ENCODE measurements at places on chromosomes 6 and 20.

GRCh38 chr6:124993327-124993726 lies 31.1 kb downstream of the RNF217 start:
- peak overlapping the region; percentile 87 for H3K27ac ChIP-seq
- peak overlapping the region; percentile 6 for H3K4me3 ChIP-seq
- no peak for DNase-seq
- peaks cover 53% of the 10 kb centered on the region for H3K4me1 ChIP-seq

DNA sequence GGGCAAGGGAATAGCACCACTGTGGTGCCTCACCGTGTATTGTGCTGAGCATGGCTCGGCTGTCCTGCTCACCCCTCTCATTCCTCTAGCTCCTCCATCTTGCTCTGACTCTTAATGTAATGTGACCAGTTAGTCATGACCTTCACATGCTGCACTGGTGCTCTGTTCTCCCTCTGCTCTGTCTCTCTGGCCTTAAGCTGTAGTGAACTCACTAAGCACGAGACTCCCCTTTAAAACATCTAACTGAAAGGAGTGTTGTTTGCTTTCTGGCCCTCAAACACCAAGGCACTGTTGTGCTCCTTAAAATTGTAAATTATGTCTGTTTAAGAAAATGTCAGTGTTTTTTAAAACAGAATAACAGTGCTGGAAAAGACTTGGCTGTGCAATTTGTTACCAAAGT lies 140.4 kb downstream of the HDGFL1 start:
- DNase-seq: no peak
- H3K27me3 ChIP-seq: no peaks in the 10 kb centered on the region
- peak overlapping the region; percentile 17 for H3K27ac ChIP-seq
- H3K4me1 ChIP-seq: peaks cover 38% of the 10 kb centered on the region
- H3K36me3 ChIP-seq: no peaks in the 10 kb centered on the region

DNA sequence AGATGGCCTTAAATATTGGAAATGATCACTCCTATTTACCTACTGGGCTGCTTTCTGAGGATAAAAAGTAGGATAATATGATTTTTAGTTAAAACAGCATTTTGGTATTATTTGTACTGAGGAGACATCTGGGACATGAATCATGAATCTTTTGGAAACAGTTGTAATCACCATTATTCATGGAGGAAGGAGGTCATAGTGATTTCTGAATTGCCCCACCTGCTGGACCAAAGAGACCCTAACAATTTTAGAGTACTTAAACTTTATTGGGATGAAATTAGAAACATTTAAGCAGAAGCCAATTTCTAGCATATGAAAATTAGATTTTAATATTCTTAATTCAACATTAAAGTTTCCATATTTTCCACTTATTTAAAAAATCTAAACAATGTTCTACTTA lies 108.4 kb upstream of the SIM1 start:
- H3K36me3 ChIP-seq: peaks cover 20% of the 10 kb centered on the region
- no peak overlapping the region for H3K4me3 ChIP-seq
- no peak for DNase-seq
- H3K4me1 ChIP-seq: no peaks in the 10 kb centered on the region
- no peak overlapping the region for H3K27ac ChIP-seq
- no peaks in the 10 kb centered on the region for H3K27me3 ChIP-seq

GRCh38 chr6:84740385-84740784 lies 24.0 kb downstream of the TBX18 start:
- H3K27ac ChIP-seq: no peak overlapping the region
- H3K4me1 ChIP-seq: peaks cover 22% of the 10 kb centered on the region
- peaks cover 13% of the 10 kb centered on the region for H3K36me3 ChIP-seq
- H3K4me3 ChIP-seq: no peak overlapping the region
- peaks cover 3% of the 10 kb centered on the region for H3K27me3 ChIP-seq
- DNase-seq: no peak

GRCh38 chr6:11609324-11610071 lies 71.9 kb downstream of the TMEM170B start:
- H3K4me3 ChIP-seq: no peak overlapping the region
- H3K27me3 ChIP-seq: no peaks in the 10 kb centered on the region
- no peaks in the 10 kb centered on the region for H3K36me3 ChIP-seq
- H3K27ac ChIP-seq: peak overlapping the region; percentile 59
- DNase-seq: no peak

DNA sequence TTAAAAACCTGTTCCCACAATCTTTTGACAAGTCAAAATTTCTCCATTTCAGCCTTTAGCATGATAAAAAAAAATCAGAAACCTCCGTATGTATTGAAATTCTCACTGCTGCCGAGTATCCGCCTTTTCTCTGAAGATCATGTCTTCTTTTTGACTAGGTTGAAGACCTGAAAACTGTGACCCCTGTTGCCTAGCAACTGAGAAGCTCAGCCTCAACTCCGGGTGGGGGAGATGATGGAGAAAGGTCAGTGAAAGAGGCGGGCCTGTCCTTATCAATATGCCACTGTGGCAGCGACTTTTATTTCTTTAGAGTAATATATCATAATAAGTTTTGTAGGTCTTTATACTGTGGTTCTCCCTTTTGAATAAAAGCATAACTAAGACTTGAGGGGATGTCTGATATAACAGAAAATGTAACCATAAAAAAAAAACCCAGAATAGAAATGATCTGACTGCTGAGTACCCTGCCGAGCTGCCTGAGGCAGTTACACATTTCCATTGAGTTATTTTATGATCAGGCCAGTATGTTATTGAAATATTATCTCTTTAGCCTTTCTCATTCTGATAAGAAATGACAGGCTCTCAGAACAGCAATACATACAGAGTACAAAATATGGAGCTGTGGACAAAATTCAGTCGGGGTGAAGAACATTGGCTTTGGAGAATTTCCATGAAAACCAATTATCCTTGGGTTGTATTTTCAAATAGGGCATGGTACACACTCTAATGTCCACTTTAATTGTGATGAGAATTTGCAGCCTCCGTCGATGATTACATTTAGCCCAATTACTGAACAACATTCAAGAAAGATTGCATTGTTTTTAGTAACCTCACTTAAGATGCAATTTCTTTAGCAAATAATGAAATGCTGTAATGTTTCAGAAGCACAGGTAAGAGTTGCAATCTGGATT lies 136.7 kb upstream of the EEF1E1 start:
- no peak overlapping the region for H3K4me3 ChIP-seq
- peak; percentile 11 for DNase-seq
- H3K27me3 ChIP-seq: peaks cover 8% of the 10 kb centered on the region
- no peaks in the 10 kb centered on the region for H3K36me3 ChIP-seq

DNA sequence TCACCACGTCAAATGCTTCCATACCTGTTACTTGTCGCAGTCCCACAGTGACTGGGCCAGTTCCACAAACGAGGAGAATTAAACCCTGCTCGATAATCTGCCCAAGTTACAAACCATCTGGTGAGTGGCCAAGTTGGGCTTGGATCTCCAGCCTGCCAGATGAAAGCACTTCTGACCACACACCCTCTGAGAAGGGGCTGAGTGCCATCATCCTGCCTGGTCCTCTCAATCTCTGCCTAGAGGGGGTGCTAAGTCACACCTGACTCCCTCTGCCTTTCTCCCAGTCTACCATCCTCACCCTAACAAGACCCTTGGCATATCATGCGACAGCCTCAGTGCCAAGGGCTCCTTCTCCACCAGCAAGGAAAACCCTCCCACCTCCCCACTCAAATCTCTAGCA lies 15.8 kb downstream of the RRP36 start:
- H3K27me3 ChIP-seq: no peaks in the 10 kb centered on the region
- H3K36me3 ChIP-seq: peaks cover 75% of the 10 kb centered on the region
- H3K4me1 ChIP-seq: no peaks in the 10 kb centered on the region

DNA sequence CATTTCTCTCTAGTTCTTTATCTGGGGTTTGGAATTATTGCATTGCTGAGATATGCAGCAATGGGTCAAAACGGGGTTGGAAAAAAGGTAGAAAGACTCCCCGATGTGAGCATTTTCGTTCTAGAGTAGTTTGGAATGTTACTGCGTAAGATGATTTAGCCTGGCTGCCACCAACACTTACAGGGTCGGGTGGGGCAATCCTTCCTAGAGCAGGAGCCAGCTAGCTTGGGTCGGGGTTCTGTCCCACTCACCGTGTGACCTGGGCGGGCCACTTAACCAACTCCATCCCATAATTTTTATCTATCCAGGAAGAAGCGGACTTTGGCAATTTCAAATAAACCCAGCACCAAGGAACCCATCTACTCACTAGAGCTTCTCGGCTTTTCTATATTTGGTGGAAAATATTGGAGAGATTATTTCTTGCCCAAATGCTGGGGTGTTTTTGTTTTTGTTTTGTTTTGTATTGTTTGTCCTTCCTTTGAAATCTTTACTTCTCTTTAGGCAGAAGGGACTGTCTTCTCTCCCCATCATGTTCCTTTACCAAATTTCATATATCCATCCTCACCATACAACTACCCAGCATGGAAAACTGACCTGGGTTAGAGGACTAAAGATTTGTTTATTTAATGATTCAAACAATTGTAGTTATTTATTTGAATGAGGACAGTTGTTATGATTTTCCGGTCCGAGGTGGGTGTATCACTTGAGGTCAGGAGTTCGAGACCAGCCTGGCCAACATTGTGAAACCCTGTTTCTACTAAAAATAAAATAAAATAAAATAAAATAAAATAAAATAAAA lies 72.4 kb downstream of the GPX5 start:
- peaks cover 9% of the 10 kb centered on the region for H3K4me1 ChIP-seq
- no peak for DNase-seq
- H3K36me3 ChIP-seq: no peaks in the 10 kb centered on the region
- H3K27ac ChIP-seq: no peak overlapping the region
- peak overlapping the region; percentile 80 for H3K4me3 ChIP-seq

GRCh38 chr6:128249429-128249828 lies 271.0 kb downstream of the PTPRK start:
- DNase-seq: no peak
- H3K27ac ChIP-seq: no peak overlapping the region
- peaks cover 9% of the 10 kb centered on the region for H3K4me1 ChIP-seq
- no peak overlapping the region for H3K4me3 ChIP-seq
- no peaks in the 10 kb centered on the region for H3K36me3 ChIP-seq
- H3K27me3 ChIP-seq: no peaks in the 10 kb centered on the region

DNA sequence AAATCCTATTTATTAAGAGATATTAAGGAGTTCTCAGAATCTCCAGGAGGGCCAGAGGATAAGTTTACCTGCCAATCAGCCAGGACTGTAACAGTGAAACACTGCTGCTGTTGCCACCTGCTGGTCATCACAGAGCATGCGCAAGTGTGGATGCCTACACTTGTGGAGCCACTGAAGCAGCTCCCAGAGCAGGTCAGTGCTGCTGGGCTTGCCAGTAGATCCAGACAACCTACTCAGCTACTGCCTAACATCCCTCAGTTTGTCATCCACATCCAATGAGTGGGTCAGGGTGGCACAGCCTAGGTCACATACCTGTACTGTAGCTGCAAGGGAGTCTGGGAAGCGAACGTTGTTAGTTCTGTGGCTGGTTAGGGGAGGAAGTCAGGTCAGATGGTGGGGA lies 18.3 kb upstream of the NHSL1 start:
- no peak for DNase-seq
- H3K36me3 ChIP-seq: peaks cover 44% of the 10 kb centered on the region
- peaks cover 5% of the 10 kb centered on the region for H3K4me1 ChIP-seq
- H3K27ac ChIP-seq: no peak overlapping the region

DNA sequence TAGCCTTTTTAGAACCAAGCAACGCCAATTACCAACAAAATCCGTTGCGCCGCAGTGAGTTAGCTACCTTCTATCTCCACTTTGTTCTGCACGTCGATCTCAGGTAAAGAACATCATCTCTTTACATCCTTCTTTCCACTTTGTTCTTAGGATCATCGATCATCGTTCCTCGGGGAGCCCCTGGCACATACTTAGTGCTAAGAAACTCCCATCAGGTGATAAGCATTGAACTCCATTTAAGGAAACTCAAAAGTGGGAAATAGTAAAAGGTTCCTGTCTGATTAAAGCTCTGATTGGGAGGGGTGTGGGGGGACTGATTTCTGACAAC lies 227.0 kb upstream of the PRSS16 start:
- H3K4me1 ChIP-seq: peaks cover 15% of the 10 kb centered on the region
- H3K36me3 ChIP-seq: peaks cover 31% of the 10 kb centered on the region
- no peak for DNase-seq

- no peak for DNase-seq
- H3K4me3 ChIP-seq: no peak overlapping the region
- peak overlapping the region; percentile 53 for H3K27ac ChIP-seq
- no peaks in the 10 kb centered on the region for H3K27me3 ChIP-seq
- no peaks in the 10 kb centered on the region for H3K36me3 ChIP-seq
- no peaks in the 10 kb centered on the region for H3K4me1 ChIP-seq
Observed at GRCh38 chr6:115728171-115728570, 332.5 kb downstream of the FRK start.

- peak overlapping the region; percentile 30 for H3K27ac ChIP-seq
- peaks cover 44% of the 10 kb centered on the region for H3K4me1 ChIP-seq
- no peak overlapping the region for H3K4me3 ChIP-seq
- peaks cover 4% of the 10 kb centered on the region for H3K36me3 ChIP-seq
Observed at GRCh38 chr6:45665859-45666258, 288.1 kb upstream of the SUPT3H start.
